ENCODE measurements at places on chromosomes 3 and 15. TPM values are rescaled to one million over a fixed set of nuclear protein-coding genes. Genes with fewer than 3 reads are reported as not detected.

UCN2 gene
- not detected for total RNA-seq

SNTN gene
- total RNA-seq = not detected

MME gene
- 8.4 TPM for total RNA-seq

SLC6A1 gene
- 2.1 TPM for total RNA-seq

PEX5L gene
- not detected for total RNA-seq

GPR62 gene
- total RNA-seq = 0.09 TPM

IL17RB gene
- 27.7 TPM for total RNA-seq

ACAN gene
- total RNA-seq = 10.3 TPM

LMOD3 gene
- 0.09 TPM for total RNA-seq

STAB1 gene
- 379 TPM for total RNA-seq

IFT122 gene
- 59.2 TPM for total RNA-seq

ALPK3 gene
- total RNA-seq = 20.2 TPM

TEX264 gene
- 68.0 TPM for total RNA-seq

HTR3E gene
- total RNA-seq = not detected

MEGF11 gene
- total RNA-seq = 41.8 TPM

CLDN1 gene
- 86.0 TPM for total RNA-seq

WWTR1 gene
- total RNA-seq = 117 TPM

DPH3 gene
- total RNA-seq = 19.3 TPM

- no peak for DNase-seq
Measured at GRCh38 chr3:132537297-132537696, 59.8 kb upstream of the ACKR4 start.

DNA sequence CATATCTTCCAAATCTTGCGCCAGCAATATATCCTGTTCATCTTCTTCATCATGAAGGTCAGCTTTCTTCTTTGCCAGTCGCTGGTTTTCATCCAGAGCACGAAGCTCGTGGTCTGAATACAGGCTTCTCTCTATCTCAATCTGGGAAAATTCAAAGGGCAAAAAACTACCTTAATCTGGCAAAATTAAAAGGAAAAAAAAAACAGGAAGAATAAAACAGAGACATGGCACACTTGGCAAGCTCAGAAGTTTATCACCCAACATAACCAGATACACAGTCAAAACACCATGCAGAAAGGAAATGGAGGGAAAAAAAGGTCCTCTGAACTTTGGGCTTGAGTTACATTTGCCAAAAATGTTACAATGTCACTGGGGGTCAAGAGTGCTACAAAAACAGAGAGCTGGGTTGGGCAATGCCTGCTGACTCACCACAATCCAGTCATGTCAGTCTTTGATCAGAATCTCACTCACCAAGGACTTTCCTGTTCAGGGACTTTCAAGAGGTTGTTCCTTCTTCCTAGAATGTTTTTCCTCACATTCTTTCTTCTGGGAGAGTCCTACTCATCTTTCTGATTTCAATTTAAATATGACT is 1.5 kb downstream of the MRPL46 start:
- DNase-seq = no peak

DNA sequence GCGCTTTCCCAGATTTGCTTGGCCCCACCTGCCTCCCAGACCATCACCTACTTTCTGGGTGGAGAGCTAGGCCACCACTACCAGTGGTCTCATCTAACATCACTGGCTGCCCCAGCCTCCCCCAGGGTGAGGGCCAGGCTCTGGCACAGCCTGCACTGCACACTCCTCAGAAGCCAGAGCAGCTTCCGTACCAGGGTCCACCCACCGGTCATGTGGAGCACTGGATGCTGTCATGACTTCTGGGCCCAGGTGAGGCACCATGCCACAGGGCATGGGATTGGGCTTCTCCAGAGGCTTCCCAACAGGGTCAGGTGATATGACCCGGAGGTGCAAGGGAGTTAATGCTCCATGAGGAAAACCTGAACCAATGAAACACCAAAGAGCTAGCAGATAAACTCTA is 14.0 kb downstream of the MEGF11 start:
- no peak for DNase-seq

GRCh38 chr3:197801891-197802778 is 11.1 kb downstream of the LRCH3 start:
- DNase-seq = no peak

DNA sequence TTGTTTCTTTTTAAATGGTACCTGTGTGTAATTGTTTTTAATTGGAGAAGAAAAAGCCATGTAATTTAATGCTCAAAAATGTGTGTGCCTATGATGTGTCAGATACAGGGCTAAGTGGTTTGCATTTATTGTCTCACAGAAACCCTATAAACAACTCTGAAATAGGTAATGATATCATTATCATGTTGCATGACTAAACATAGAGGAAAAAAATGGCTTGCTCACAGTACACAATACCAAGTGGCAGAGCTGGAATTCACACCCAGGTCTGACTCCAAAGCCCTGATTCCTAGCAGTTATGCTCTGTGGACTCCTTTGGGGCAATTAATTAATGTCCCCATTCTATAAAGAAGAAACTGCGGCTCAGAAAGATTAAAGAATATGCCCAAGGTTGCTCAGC is 237.4 kb upstream of the TRIM42 start:
- no peak for DNase-seq

GRCh38 chr3:30245858-30246622 is 360.4 kb upstream of the TGFBR2 start:
- peak; percentile 43 for DNase-seq

DNA sequence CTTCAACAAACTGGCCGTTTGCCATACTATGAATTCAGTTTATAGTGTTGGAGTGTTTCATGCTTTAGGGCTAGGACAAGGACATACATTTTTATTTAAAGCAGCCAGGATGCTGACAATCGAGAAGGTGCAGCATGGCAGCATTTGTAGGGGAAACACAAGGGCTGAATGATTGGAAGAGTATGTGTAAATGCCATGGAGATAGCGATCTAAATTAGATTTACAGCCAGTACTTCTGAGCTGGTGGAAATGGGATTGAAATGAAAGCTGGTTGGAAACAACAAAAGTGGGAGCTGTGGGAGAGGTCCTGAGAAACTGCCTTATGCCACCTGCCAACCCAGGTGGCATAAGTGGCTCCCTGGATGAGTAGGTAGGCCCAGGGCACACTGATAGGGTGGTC is 209.9 kb upstream of the MRPL3 start:
- DNase-seq = no peak

DNA sequence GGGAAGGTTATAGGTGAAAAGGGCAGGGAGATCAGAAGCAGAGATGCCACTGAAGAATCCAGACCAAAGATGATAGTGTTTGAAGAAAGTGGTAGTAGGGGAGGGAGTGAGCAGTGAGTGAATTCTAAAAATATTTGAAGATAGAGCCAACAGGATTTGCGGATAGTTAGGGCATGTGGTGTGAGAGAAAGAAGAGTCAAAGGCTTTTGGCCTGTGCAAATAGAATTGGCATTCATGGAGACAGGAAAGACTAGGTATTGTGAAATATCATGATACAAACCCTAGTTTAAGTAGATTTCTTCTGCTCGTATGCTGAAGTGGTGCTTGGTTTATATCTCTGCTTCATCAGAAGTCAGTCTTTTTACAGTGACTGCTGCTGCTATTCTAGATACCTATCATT is 224.2 kb upstream of the CFAP20DC start:
- no peak for DNase-seq

- DNase-seq = no peak
Measured at GRCh38 chr3:49727154-49727923, 3.6 kb upstream of the GMPPB start.

DNA sequence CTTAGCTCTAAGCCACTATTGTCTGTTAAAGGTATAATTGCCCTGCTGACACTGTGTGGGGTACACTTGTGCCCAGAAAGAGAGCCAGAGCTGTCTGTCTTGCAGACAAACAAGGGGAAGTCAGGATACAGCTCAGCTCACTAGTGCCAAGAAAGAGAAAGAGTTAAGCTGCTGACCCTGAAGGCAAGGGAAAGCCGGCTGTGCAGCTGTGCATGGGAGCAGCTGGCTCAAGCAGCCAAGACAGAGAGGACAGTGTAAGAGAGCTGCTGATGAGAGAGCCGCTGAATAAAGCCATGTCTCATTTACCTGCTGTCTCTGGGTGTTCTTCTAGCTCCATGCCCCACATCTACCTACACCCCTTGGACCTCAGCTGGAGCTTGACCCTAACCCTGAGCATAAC is 428.1 kb upstream of the NAALADL2 start:
- no peak for DNase-seq

GRCh38 chr3:46580675-46581074 is 14.6 kb upstream of the LRRC2 start:
- no peak for DNase-seq

DNA sequence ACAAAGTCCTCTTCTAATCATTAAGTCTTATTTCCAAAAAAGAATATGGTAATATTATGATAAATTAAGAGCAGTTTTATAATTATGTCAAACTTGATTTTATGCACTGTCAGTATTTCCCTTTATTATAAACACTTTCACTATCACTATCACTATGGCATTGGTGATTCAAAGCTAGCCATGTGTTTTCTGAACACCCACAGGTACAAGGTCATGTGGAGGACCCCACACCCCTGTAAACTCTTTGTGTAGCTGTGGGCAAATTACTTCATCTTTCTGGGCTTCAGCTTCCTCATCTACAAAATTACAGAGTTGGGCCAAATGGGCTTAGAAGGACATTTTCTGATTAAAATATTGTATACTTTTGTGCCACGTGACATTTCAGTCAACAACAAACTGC is 41.7 kb downstream of the FBXL22 start:
- DNase-seq = no peak

- DNase-seq = no peak
Measured at GRCh38 chr3:157467200-157467599, 30.6 kb downstream of the PTX3 start.

- DNase-seq = no peak
Measured at GRCh38 chr3:144369129-144369879, 397.7 kb downstream of the DIPK2A start.

DNA sequence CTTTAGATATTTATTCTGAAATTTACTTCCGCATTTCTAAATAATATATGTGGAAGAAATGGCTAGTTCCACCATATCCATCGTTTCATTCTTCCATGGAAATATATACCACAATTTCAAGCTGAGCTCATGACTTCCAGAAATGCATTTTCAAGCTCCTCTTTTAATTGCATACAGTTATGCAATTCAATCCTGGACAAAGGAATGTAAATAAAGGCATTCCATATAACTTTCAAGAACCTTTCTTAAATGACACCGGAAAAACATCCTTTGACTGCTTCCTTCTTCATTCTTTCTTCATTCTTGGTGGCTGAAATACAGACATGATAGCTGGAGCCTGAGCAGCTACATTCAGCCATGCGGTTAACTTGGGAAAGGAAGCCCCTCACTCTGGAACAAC is 185.2 kb upstream of the GADL1 start:
- DNase-seq = no peak

DNA sequence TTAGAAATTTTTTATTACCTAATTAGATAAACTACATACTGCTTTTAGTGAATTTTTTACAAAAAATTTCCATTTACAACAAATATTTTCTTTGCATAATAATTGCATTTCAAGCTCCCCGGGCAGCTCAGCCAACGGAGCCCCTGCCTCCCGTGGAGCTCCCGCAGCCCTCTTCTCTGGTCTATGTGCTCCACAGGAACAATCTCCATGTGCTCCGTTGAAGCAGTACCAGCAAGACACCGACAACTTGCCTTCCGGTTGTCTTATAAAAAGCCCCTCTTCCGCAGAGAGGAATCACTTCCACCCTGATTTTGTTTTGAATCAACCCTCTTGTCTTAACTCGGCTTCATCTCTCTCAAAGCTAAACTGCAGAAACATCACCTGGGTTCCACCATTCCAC is 46.9 kb upstream of the CHD2 start:
- DNase-seq = no peak

- no peak for DNase-seq
Measured at GRCh38 chr15:65937054-65937453, 67.8 kb downstream of the RAB11A start.

DNA sequence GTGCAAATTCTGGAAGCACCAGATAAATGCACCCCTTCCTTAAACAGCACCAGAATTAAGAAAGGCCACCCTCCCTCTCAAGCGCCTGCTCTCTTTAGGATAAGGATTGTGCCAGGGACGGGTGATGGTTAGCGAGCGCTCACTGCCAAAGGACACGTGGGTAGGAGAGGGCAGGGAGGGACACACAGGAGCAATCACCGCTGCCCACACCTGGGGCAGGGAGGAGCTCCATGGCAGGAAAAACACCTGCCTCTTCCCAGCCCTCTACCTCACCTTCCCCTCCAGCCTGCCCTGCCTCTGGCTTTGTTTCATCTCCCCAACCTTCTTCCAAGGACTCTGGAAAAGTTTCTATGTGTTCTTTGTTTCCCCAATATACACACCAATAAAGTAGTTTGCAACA is 7.3 kb upstream of the SPATA12 start:
- DNase-seq = no peak

DNA sequence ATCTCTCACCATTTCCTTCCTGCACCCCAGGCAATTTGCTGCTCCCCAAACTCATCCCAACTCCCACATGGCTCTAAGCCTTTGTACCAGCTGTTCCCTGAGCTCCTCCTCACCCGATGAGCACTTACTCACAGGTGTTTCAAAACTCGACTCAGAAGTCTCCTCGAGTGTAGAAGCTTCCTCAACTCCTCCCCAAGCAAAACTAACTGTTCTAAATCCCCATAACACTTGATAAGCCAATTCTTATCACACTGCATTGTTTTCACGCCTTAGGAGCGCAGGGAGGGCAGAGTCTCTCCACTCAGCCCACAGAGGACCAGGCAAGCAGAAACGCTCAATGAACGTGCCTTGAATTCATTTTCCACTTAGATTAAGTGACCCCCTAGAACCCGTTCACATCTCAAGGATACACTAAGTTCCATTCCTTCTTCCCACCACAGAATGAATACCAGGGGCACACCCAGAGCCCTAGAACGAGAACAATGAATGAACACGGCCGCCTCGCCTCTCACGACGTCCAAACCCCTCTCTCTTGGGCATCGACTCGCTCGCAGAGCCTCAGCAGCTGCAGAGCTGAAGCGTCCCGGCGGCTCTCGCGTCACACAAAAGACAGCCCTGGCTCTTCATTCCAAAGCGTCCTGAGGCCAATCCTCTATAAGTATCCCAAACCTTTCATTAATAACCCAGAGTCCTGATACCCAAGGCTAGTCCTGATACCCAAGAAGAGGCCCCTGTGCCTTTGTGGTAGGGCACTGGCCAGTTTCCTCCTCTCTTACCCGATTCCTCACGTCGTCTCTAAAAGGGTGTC is 1.1 kb downstream of the RAF1 start:
- DNase-seq = peak; percentile 67

- no peak for DNase-seq
Measured at GRCh38 chr3:177569193-177569592, 371.9 kb upstream of the TBL1XR1 start.

GRCh38 chr3:8784676-8785435 is 15.4 kb upstream of the OXTR start:
- no peak for DNase-seq

DNA sequence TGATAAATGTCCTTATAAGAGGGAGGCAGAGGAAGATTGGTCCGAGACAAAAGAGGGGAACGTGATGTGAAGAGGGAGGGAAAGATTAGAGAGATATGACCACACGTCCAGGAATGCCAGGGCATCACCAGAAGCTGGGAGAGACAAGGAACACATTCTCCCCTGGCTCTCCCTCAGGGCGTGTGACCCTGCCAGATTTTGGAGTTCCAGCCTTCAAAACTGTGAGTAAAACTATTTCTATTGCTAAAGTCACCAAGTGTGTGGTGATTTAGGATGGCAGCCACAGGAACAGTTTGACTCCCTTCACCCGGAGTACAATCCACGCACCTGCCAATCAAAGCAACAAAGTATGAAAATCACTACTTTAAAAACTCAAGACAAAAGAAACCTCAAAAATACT is 32.1 kb upstream of the TJP1 start:
- DNase-seq = no peak

- no peak for DNase-seq
Measured at GRCh38 chr3:26012241-26012745, 222.4 kb downstream of the OXSM start.

All from kidney (tissue), 22 donors.